ENCODE measurements at places on chromosomes 1 and 21. TPM values are rescaled to one million over a fixed set of nuclear protein-coding genes. Genes with fewer than 3 reads are reported as not detected.

- no peak for DNase-seq
Observed at GRCh38 chr21:44552136-44552535, 831 bp upstream of the KRTAP10-2 start.

Gene S1PR1
- 140 TPM for total RNA-seq

Gene GPX7
- total RNA-seq: 19.9 TPM

Gene SUSD4
- total RNA-seq: 0.82 TPM

DNA sequence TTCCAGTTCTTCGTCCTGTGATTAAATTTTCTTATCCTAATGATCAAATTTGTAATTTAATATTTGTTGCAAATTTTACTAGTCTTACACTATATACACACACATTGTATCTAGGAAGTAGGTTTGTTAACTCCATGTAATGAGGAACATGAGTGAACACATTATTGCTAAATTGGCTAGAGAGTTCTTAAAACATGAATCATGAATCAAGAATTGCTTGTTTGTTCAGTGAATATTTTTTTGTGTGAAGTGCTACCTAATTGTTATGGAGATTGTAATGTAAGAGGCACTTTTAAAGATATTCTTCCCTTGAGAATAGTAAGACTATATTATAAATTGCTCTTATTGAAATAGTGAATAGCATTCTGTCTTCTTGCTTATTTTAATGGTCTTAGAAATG, 4.6 kb downstream of the GPSM2 start:
- DNase-seq: no peak

- no peak for DNase-seq
Observed at GRCh38 chr1:212203630-212204029, 81.6 kb upstream of the PPP2R5A start.
